ENCODE measurements at places on chromosomes 1 and 21.

GRCh38 chr1:232047473-232047872 lies 420.9 kb downstream of the DISC1 start:
- peaks cover 14% of the 10 kb centered on the region for H3K4me1 ChIP-seq
- H3K27me3 ChIP-seq, result peaks cover 24% of the 10 kb centered on the region
- DNase-seq, result no peak
- H3K27ac ChIP-seq, result no peak overlapping the region
- H3K4me3 ChIP-seq, result no peak overlapping the region

DNA sequence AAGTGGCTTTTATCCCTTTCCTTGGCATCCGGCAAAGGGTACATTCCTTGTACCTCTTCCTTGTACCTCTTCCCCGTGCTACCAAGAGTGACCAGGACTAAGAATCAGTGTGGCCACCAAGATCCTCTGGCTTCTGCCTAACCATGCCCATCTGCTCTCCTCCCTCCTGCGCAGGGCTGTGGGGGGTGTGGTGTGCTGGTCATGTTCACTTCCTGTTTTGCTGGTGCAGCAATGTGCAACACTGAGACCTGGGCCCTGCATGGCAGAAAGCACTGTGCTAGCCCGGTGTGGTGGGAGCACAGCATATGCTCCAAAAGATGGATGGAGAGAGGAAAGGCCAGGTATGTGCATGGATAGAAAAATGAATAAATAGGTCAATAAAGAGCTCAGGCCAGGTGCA lies 33.3 kb upstream of the TENT5C start:
- DNase-seq, result no peak
- peaks cover 19% of the 10 kb centered on the region for H3K4me1 ChIP-seq
- H3K27ac ChIP-seq, result no peak overlapping the region
- H3K27me3 ChIP-seq, result no peaks in the 10 kb centered on the region
- H3K4me3 ChIP-seq, result no peak overlapping the region
- no peaks in the 10 kb centered on the region for H3K36me3 ChIP-seq

- H3K4me3 ChIP-seq, result no peak overlapping the region
- no peak for DNase-seq
- H3K4me1 ChIP-seq, result peaks cover 19% of the 10 kb centered on the region
- H3K27ac ChIP-seq, result no peak overlapping the region
Observed at GRCh38 chr1:84721152-84721551, 30.9 kb upstream of the SSX2IP start.

- H3K27me3 ChIP-seq, result no peaks in the 10 kb centered on the region
- DNase-seq, result no peak
- H3K4me1 ChIP-seq, result no peaks in the 10 kb centered on the region
- no peak overlapping the region for H3K4me3 ChIP-seq
- no peaks in the 10 kb centered on the region for H3K36me3 ChIP-seq
Observed at GRCh38 chr1:190949939-190950338, 472.3 kb upstream of the BRINP3 start.

- no peaks in the 10 kb centered on the region for H3K4me1 ChIP-seq
- H3K4me3 ChIP-seq, result no peak overlapping the region
- DNase-seq, result no peak
Observed at GRCh38 chr21:38625000-38625399, 126.7 kb upstream of the ERG start.

GRCh38 chr21:36454093-36454531 lies 25.8 kb downstream of the CLDN14 start:
- H3K4me3 ChIP-seq, result peak overlapping the region; percentile 2
- peaks cover 20% of the 10 kb centered on the region for H3K4me1 ChIP-seq
- no peak for DNase-seq

- peak overlapping the region; percentile 46 for H3K27ac ChIP-seq
- no peaks in the 10 kb centered on the region for H3K36me3 ChIP-seq
- DNase-seq, result no peak
- H3K4me1 ChIP-seq, result peaks cover 38% of the 10 kb centered on the region
- H3K4me3 ChIP-seq, result peak overlapping the region; percentile 1
Observed at GRCh38 chr1:56451491-56451890, 127.9 kb downstream of the PLPP3 start.

- no peak for DNase-seq
- H3K36me3 ChIP-seq, result peaks cover 35% of the 10 kb centered on the region
- H3K4me1 ChIP-seq, result no peaks in the 10 kb centered on the region
- no peak overlapping the region for H3K4me3 ChIP-seq
Observed at GRCh38 chr1:155678027-155678426, 10.5 kb downstream of the YY1AP1 start.

DNA sequence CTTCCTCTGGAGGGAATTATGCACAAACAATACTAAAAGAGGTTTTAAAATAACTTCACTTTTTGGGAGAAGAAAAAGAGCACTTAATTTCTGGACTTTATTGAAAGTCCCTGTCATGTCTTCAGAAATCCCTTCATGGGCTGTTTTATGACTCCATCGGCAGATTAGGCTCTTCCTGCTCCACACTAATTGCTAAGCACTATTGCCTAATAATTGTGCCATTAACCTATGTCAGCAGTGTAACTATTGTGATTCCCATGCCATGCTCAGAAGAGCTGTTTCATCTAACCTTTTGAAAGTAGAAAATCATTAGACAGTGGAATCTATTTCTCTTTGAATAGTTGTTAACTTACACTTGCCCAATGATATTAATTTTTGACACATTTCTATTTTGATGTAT lies 489.3 kb upstream of the RUNX1 start:
- H3K27me3 ChIP-seq, result peaks cover 11% of the 10 kb centered on the region

- DNase-seq, result no peak
- H3K27me3 ChIP-seq, result no peaks in the 10 kb centered on the region
- peak overlapping the region; percentile 83 for H3K4me3 ChIP-seq
- H3K36me3 ChIP-seq, result no peaks in the 10 kb centered on the region
- peaks cover 25% of the 10 kb centered on the region for H3K4me1 ChIP-seq
Observed at GRCh38 chr1:8217011-8217711, 100.8 kb upstream of the SLC45A1 start.

DNA sequence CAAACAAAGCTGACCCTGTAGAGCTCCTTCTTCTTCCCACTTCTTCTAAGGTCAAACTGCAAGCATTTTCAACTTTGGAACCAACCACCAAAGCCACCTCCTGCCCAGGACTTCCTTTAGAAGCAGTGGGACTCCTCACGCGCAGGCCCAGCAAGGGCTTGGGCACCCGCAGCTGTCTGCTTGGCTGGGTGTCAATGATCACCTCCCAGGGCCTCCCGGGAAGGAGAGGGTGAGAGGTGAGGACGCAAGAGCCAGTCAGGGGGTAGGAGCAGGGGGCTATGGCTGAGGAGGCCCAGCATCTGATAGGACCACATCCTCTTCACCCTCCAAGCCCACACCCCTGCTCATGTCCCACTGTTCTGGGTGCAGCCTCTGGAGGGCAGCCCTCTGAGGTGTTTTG lies 10.2 kb downstream of the KLHL21 start:
- H3K27ac ChIP-seq, result no peak overlapping the region
- H3K36me3 ChIP-seq, result no peaks in the 10 kb centered on the region
- peaks cover 5% of the 10 kb centered on the region for H3K4me1 ChIP-seq

GRCh38 chr1:228753287-228753686 lies 18.0 kb downstream of the RHOU start:
- no peak overlapping the region for H3K27ac ChIP-seq
- H3K4me3 ChIP-seq, result no peak overlapping the region
- DNase-seq, result no peak
- H3K27me3 ChIP-seq, result peaks cover 7% of the 10 kb centered on the region
- peaks cover 19% of the 10 kb centered on the region for H3K4me1 ChIP-seq
- H3K36me3 ChIP-seq, result no peaks in the 10 kb centered on the region

GRCh38 chr1:107262467-107263286 lies 121.8 kb downstream of the NTNG1 start:
- H3K27ac ChIP-seq, result no peak overlapping the region
- DNase-seq, result no peak
- H3K36me3 ChIP-seq, result peaks cover 5% of the 10 kb centered on the region
- H3K4me1 ChIP-seq, result peaks cover 12% of the 10 kb centered on the region

DNA sequence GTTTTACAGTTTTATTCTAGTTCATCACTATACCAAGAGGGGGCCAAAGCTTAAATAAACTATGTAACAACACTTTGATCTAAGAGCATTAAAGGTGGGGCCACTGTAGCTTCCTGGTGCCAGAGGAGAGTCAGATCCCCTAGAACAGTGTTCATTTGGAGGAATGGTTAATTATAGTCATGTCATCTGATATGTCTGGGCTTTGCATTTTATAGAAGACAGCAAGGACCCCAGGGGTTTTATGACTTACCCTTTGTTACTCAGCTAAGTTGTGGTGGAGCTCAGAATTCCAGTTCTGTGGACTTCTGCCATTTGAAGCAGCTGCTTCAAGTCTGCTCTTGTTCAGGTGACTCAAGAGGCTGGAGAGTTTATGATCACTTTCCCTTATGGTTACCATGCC lies 16.7 kb downstream of the KDM4A start:
- no peak overlapping the region for H3K4me3 ChIP-seq
- H3K27ac ChIP-seq, result no peak overlapping the region
- no peaks in the 10 kb centered on the region for H3K27me3 ChIP-seq
- no peak for DNase-seq

DNA sequence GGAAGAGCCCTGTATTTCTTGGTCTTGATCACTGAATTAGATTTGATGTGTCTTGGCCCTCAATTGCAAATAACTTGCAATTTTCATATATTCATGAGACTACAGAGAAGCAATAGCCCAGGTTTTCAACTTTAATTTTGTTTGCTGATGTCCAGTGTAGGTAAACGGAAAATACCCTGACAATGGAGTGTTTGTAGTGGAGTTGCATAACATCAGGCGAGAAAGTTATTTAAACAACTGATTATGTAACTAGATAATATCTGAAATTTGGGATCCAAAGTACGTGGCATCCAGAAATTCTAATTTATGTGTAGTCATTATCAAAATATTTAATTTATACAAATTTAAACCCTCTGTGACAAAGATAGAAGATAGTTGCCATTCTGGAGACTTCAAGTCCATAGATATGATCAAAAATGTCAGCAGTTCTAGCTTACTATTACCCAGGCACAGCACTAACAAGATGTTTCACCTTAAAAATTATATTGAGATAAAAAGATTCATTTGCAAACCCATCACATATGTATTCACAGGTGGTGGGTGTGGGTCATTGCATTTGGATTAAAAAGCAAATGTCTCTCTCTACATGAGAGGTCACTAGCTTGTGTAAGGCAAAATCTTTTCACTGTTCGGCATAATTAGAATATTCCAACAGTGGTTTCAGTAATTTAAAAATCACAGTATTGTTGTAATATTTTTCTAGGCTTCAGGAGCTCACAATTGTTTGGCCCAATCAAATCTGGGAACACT lies 150.7 kb downstream of the KCTD3 start:
- H3K4me3 ChIP-seq, result no peak overlapping the region
- H3K27me3 ChIP-seq, result peaks cover 12% of the 10 kb centered on the region
- no peak overlapping the region for H3K27ac ChIP-seq
- H3K36me3 ChIP-seq, result no peaks in the 10 kb centered on the region
- H3K4me1 ChIP-seq, result peaks cover 6% of the 10 kb centered on the region

DNA sequence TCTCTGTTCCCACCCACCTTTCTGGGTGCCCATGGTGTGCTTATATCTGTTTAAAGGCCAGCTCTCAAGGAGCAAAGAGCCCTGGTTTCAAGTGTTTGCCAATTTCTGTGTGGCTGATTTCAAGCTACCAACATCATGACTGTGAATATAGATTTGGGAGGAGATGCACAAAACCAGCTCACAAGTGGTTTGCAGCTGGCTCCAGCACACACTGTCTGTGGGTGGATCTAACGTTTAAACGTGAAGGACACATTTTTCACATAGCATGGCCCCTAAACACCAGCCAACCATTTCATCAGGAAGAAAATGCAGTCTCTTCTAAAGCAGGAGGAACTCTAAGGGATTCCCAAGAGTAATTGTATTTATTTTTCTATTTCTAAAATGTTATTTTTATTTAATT lies 65.2 kb downstream of the FCRL5 start:
- no peaks in the 10 kb centered on the region for H3K4me1 ChIP-seq
- no peak overlapping the region for H3K4me3 ChIP-seq
- H3K27ac ChIP-seq, result no peak overlapping the region
- H3K36me3 ChIP-seq, result no peaks in the 10 kb centered on the region

GRCh38 chr1:3542676-3543075 lies 68.6 kb downstream of the MEGF6 start:
- no peak overlapping the region for H3K4me3 ChIP-seq
- no peaks in the 10 kb centered on the region for H3K27me3 ChIP-seq
- H3K36me3 ChIP-seq, result no peaks in the 10 kb centered on the region
- no peak for DNase-seq

GRCh38 chr1:212646588-212646987 lies 38.0 kb downstream of the ATF3 start:
- peaks cover 7% of the 10 kb centered on the region for H3K27me3 ChIP-seq
- DNase-seq, result no peak
- H3K4me1 ChIP-seq, result no peaks in the 10 kb centered on the region
- H3K4me3 ChIP-seq, result no peak overlapping the region
